ENCODE measurements at places on chromosomes 4 and X.

GRCh38 chrX:943035-943434 lies 269.4 kb downstream of the CRLF2 start:
- DNase-seq: no peak
- H3K4me1 ChIP-seq: no peaks in the 10 kb centered on the region

GRCh38 chr4:71270901-71271300 lies 67.9 kb upstream of the SLC4A4 start:
- no peaks in the 10 kb centered on the region for H3K36me3 ChIP-seq
- DNase-seq: peak; percentile 59
- H3K4me1 ChIP-seq: no peaks in the 10 kb centered on the region
- H3K27ac ChIP-seq: no peak overlapping the region
- H3K27me3 ChIP-seq: no peaks in the 10 kb centered on the region

DNA sequence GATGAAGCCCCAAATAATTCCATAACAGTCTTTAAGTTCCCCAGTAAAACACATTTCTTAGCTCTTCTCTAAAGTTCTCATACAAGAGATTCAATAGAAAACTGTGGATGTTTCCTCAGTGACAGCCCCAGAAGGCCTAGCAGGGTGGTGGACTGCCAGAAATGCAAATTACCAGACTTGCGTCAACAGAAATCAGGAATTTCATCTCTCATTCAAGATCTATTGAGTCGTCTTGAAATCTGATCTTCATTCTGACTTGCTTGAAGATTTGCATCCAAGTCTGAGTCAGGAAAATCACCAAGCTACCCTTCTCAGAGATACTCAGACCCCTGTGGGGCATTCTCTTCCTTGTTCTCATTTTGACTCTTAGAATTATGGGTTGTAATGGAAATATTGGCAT lies 68.9 kb upstream of the NDP start:
- H3K27ac ChIP-seq: no peak overlapping the region

DNA sequence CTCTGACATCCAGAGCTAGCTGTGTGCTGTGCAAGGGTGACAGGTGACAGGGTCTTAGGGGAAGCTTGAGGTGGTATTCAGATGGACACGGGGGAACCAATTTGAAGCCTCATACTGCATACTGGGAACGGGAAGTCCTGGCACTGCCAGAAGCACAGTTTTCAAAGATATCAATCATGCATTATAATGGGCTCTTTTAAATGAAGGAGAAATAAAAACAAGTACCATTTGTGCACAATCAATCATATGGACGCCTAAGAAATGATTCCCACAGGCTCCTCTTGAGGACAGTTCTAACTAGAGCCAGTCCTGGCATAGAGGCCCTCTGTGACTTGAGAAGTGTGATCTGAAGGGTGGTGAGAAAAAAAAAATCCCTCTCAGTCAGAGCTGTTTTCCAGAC lies 50.9 kb downstream of the TSC22D3 start:
- no peak overlapping the region for H3K27ac ChIP-seq
- no peaks in the 10 kb centered on the region for H3K36me3 ChIP-seq
- peaks cover 15% of the 10 kb centered on the region for H3K4me1 ChIP-seq
- DNase-seq: no peak
- H3K4me3 ChIP-seq: no peak overlapping the region
- no peaks in the 10 kb centered on the region for H3K27me3 ChIP-seq

GRCh38 chrX:11678158-11678557 lies 12.4 kb upstream of the ARHGAP6 start:
- H3K36me3 ChIP-seq: no peaks in the 10 kb centered on the region
- no peak for DNase-seq
- no peaks in the 10 kb centered on the region for H3K27me3 ChIP-seq
- H3K4me3 ChIP-seq: no peak overlapping the region
- H3K27ac ChIP-seq: no peak overlapping the region
- no peaks in the 10 kb centered on the region for H3K4me1 ChIP-seq

GRCh38 chrX:67328476-67328875 lies 215.3 kb upstream of the AR start:
- DNase-seq: no peak
- no peaks in the 10 kb centered on the region for H3K4me1 ChIP-seq
- H3K36me3 ChIP-seq: no peaks in the 10 kb centered on the region
- no peaks in the 10 kb centered on the region for H3K27me3 ChIP-seq
- no peak overlapping the region for H3K27ac ChIP-seq

DNA sequence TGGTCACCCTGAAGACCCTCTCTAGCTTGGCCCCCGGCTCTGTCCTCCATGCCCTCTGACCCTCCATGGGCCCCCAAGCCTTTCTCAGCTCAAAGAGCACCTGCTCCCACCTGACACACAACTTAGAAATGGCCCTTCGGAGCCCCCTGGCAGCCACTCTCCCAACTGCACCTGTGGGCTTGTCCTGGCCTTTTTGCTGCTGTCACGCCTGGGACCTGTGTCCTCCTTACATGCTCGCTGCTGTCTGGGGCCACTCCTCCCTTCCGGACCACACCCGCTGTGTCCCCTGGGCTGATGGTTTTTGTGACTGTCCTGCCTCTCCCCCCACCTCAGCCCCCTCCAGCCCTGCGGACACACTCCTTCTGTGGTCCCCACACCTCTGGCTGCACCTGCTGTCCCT lies 106.2 kb upstream of the AFAP1 start:
- no peak overlapping the region for H3K4me3 ChIP-seq
- H3K4me1 ChIP-seq: peaks cover 8% of the 10 kb centered on the region
- no peak overlapping the region for H3K27ac ChIP-seq
- no peaks in the 10 kb centered on the region for H3K27me3 ChIP-seq
- no peaks in the 10 kb centered on the region for H3K36me3 ChIP-seq

GRCh38 chr4:15805583-15806517 lies 27.7 kb downstream of the CD38 start:
- H3K36me3 ChIP-seq: no peaks in the 10 kb centered on the region
- H3K4me1 ChIP-seq: no peaks in the 10 kb centered on the region
- H3K27me3 ChIP-seq: no peaks in the 10 kb centered on the region

GRCh38 chr4:150321113-150321512 lies 242.9 kb downstream of the DCLK2 start:
- no peak for DNase-seq
- H3K36me3 ChIP-seq: no peaks in the 10 kb centered on the region
- no peaks in the 10 kb centered on the region for H3K27me3 ChIP-seq
- H3K27ac ChIP-seq: no peak overlapping the region
- H3K4me3 ChIP-seq: no peak overlapping the region

DNA sequence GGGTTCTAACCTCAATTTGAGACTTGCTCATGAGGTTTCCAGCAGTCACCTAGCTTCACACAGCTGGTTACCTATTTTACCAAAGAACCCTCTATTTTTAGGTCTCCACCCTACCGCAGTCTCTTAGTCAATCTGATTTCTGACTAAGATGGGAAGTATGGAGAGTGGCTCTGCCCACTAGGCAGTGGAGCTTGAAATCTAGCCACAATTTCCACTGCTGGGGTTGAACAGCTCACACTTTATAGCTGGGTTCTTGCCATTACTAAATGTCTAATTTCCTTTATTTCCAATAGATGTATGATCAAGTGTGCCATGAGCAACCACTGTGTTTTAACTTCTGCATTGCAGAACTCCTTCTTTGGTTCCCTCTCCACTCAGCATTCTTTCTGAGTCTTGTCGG lies 43.1 kb downstream of the GASK1B start:
- no peak for DNase-seq
- no peaks in the 10 kb centered on the region for H3K36me3 ChIP-seq
- no peak overlapping the region for H3K27ac ChIP-seq
- no peak overlapping the region for H3K4me3 ChIP-seq

All from kidney (tissue), 22 donors.